ENCODE measurements at places on chromosomes 13 and 19. TPM values are rescaled to one million over a fixed set of nuclear protein-coding genes. Genes with fewer than 3 reads are reported as not detected.

Gene ZNF773
- 17.0 TPM for polyA plus RNA-seq

Gene PRPF31
- polyA plus RNA-seq: 74.5 TPM

- DNase-seq: no peak
Observed at GRCh38 chr19:47239152-47239551, 8.2 kb upstream of the BBC3 start.

- no peak for DNase-seq
Observed at GRCh38 chr13:94880463-94880862, 168.1 kb upstream of the SOX21 start.

DNA sequence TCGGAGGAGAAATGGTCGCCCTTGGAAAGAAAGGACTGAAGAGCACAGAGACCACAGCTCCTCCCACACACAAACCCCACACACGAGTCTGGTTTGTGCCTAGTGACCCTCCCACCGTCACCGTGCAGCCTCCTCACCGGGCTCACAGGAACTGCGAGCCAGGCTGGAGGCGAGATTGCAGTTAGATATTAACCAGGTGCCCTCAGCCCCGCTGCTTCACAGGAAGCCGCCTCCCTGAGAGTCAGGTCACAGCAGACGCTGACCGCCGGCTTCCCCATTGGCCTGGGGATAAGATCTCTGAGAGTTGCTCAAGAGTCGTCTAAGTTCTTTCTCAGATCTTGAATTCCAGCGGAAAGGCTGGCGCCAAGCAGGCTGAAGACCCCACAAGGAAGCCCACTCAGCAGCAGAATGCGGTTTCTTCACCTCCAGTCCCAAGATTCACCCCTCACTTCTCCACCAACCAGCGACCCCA lies 870 bp downstream of the ZNF44 start:
- DNase-seq: peak; percentile 62
